ENCODE measurements at places on chromosomes 2 and 18.

- no peak for DNase-seq
Observed at GRCh38 chr2:38436227-38436664, 59.2 kb upstream of the ATL2 start.

- no peak for DNase-seq
Observed at GRCh38 chr18:55272510-55273243, 313.4 kb upstream of the CCDC68 start.

DNA sequence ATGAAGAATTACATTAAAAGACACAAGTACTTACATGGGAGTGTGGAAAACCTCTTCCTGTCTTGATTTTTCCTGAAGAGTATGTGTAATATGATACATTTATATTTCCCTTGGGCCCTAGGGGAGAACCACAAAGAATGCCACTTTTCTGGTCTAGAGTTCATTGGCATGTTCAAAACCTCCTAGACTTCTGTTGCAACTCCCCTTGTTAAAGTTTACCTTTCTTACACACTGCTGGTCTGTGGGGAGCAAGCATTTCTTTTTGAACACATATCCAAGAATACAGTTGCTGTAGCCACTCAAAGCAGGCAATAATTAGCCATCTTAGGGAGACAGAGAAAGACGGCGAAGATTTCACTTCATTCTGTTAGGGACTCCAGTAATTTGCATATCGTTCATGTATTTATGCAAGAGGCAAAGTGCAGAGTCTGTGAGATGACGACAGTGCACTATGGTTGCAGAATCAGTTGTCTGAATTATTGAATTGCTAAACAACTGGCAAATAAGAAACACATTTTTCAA is 103.5 kb downstream of the NOL4 start:
- DNase-seq = no peak

- DNase-seq = peak; percentile 90
Observed at GRCh38 chr2:25251071-25251421, 82.7 kb upstream of the POMC start.

- no peak for DNase-seq
Observed at GRCh38 chr2:74414441-74414840, 7.0 kb downstream of the C2orf81 start.
